ENCODE measurements at places on chromosomes 7 and 10.

DNA sequence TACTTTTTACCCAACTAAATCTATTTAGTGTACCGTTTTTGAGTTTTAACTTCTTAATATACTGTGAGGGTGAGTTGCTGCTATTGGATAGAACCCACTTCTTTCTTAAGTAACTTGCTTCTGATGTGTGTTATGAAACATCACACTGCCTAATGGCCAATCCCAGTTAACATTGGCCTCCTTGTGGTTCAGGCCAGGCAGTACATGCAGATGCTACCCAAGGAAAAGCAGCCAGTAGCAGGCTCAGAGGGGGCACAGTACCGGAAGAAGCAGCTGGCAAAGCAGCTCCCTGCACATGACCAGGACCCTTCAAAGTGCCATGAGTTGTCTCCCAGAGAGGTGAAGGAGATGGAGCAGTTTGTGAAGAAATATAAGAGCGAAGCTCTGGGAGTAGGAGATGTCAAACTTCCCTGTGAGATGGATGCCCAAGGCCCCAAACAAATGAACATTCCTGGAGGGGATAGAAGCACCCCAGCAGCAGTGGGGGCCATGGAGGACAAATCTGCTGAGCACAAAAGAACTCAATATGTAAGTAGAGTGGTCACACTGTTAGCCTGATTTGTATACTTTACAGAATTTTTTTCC is 39.7 kb downstream of the TES start:
- H3K36me3 ChIP-seq, result peaks cover 54% of the 10 kb centered on the region
- peaks cover 14% of the 10 kb centered on the region for H3K4me1 ChIP-seq
- H3K4me3 ChIP-seq, result no peak overlapping the region
- H3K27me3 ChIP-seq, result no peaks in the 10 kb centered on the region
- H3K27ac ChIP-seq, result no peak overlapping the region

- H3K4me3 ChIP-seq, result no peak overlapping the region
- H3K4me1 ChIP-seq, result no peaks in the 10 kb centered on the region
- DNase-seq, result no peak
- H3K27ac ChIP-seq, result no peak overlapping the region
- H3K36me3 ChIP-seq, result no peaks in the 10 kb centered on the region
- H3K27me3 ChIP-seq, result peaks cover 18% of the 10 kb centered on the region
Observed at GRCh38 chr10:90746829-90747228, 111.0 kb downstream of the HTR7 start.

GRCh38 chr7:69177941-69178494 is 420.3 kb upstream of the AUTS2 start:
- no peak overlapping the region for H3K27ac ChIP-seq
- no peaks in the 10 kb centered on the region for H3K36me3 ChIP-seq
- H3K4me1 ChIP-seq, result no peaks in the 10 kb centered on the region
- no peak overlapping the region for H3K4me3 ChIP-seq
- no peaks in the 10 kb centered on the region for H3K27me3 ChIP-seq

DNA sequence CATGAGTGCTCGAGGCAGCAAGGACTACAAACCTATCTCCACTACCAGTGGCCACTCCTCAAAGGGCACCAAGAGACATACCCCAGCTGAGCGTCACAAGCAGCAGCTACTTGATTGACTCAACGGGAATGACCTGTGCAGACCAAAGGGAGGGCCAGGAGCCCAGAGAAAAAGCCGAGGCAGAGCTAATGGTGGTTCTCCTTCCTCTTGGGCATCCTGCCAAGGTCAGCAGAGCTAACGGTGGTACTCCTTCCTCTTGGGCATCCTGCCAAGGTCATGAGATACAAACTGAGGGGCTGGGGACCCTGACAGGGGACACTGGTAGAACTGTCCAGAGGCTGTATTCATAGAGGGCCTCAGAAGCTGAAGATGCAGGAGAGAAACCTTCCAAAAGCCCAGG is 60.4 kb downstream of the FAM53B start:
- H3K27me3 ChIP-seq, result no peaks in the 10 kb centered on the region
- H3K4me3 ChIP-seq, result no peak overlapping the region
- no peak for DNase-seq
- H3K36me3 ChIP-seq, result peaks cover 54% of the 10 kb centered on the region
- peaks cover 43% of the 10 kb centered on the region for H3K4me1 ChIP-seq

Measured in activated CD4-positive, alpha-beta T cell treated with anti-CD3 and anti-CD28 coated beads, Interleukin-2, amount 10 ng/mL, durations not matched to agents 24 days and 14 days (primary cell).